ENCODE measurements at places on chromosomes 2 and 18. TPM values are rescaled to one million over a fixed set of nuclear protein-coding genes. Genes with fewer than 3 reads are reported as not detected.

- no peak for ATAC-seq
These were observed 4.9 kb upstream of the SIX2 start for GRCh38 chr2:45014016-45014702.

DNA sequence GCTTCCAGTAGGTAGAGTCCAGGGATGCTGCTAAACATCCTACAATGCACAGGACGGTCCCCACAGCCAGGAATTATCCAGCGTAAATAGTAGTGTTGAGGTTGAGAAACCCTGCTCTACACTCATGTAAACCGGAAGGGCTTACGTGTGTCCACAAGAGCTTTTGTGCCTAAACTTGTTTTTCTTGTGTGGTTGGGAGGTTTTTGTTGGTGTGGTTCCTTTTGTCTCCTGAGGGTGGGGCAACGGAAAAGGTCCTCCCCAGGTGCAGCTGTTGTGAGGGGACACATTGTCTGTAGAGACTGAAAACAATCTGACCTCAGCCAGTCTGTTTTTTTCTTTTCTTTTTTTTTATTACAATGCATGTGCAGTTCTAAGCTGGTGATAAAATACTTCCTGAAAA is 72.7 kb upstream of the MGAT5 start:
- peak; percentile 93 for ATAC-seq

Gene IL1F10
- total RNA-seq: not detected

Gene ANO7
- total RNA-seq: 0.12 TPM

DNA sequence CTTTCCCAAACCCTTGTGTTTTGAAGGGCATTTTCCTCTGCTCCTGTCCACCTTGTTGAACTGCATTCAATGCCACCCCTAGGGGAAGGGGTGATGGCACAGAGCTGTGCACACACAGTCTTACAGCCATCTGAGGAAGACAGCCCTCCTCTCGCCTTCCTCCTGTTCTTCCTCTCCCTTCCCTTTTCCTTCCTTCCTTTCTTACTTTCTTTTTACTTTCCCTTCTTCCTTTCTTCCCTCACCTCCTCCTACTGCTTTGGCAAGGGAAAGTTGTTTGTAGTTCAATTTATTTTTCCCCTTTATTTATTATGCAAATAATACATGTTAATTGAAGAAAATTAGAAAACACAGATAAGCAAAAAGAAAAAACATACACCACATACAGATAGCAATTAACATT is 99.4 kb downstream of the CDH20 start:
- ATAC-seq: no peak

Gene SLC35F6
- total RNA-seq: 42.7 TPM

- peak; percentile 62 for ATAC-seq
These were observed 427.5 kb downstream of the LRATD1 start for GRCh38 chr2:15059870-15060512.

DNA sequence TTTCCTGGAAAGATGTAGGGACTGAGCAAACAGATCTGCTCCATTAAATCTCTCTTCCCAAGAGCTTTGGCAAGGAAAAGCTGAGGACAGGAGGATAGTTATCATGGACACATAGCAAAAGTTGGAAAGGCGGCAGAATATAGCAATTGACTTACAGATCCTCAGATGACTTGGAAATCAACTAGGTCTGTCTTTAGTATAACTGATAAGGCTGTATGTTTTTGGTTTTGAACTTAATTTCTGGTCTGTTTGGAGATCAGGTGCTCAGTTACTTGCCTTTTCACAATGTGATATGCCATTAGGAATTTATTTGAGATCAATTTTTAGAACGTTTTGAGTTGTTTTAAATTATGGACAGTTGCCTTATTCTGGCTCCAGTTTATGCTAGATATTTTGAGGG is 8.0 kb downstream of the RSAD2 start:
- no peak for ATAC-seq

- no peak for ATAC-seq
These were observed 6.4 kb downstream of the GPR35 start for GRCh38 chr2:240631548-240632305.

DNA sequence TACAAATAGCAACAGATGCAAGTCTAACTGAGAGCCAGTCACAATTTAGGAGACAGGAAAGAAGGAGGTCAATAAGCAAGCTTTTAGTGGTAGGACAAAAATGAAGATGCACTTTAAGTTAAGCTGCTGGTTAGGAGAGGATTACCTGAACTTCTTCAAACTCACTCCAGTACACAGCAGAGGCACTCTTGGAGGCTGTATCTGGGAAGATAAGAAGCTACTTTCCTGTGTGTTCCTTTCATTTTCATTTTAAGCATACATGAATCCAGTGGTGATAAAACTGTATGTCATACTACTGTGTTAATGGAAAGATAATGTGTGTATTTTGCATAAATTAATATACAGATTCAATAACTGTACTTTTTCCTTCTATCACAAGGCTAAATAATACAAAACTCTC is 49.6 kb downstream of the HYCC2 start:
- ATAC-seq: no peak

DNA sequence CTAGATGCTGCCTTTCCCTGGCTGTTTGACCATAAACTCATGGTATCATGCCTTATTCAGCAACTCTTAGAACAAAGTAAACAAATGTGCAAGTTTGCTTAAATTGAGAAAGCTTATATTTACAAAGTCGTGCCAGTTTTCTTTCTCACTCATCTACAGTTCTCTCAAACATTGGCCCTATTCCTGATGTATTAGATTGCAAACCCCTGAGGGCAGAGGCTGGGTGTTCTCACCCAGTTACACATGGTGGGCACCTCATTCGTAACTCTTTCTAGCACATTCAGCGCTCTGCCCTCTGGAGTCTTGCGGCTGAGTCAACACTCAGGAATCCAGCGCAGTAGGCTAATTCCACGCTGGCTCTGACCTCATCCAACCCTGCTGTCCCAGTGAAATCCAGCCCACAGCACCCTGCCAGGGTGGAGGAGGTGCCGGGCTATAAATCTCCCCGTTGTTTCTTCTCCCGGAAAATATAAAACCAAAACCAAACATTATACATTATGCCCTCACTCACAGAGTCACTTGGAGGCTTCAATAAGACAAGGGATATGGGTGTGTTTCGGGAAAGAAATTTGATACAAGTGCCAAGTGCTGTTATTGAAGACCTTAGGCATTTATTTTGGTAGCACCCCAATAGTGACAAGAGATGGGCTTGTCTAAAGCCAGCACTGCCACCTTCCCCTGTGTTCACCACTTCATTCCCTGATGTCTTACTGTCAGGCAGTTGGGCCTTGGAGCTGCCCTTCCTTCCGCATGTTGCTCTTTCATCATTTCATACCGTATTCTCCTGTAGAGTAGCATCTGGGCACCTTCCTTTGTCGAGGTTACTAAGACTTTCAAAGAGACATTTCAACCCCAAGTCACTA is 287.4 kb downstream of the PRKCE start:
- peak; percentile 92 for ATAC-seq

Gene GPAT2
- total RNA-seq: 0.44 TPM

DNA sequence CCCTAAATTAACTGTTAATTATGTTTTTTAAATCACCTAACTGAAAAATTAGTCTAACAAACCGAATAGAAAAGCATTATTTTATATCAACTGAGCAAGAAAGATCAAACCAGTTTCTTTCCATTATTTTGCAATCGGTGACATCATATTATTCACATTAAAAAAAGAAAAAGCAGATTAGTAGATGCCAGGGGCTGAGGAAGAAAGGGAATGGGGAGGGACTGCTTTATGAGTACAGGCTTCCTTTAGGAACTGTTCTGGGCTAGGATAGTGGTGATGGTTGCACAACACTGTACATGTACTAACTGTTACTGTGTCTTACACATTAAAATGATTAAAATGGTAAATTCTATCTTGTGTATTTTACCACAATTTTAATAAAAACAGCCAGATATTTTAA is 59.3 kb downstream of the COBLL1 start:
- peak; percentile 85 for ATAC-seq

Gene MAB21L4
- 148 TPM for total RNA-seq

DNA sequence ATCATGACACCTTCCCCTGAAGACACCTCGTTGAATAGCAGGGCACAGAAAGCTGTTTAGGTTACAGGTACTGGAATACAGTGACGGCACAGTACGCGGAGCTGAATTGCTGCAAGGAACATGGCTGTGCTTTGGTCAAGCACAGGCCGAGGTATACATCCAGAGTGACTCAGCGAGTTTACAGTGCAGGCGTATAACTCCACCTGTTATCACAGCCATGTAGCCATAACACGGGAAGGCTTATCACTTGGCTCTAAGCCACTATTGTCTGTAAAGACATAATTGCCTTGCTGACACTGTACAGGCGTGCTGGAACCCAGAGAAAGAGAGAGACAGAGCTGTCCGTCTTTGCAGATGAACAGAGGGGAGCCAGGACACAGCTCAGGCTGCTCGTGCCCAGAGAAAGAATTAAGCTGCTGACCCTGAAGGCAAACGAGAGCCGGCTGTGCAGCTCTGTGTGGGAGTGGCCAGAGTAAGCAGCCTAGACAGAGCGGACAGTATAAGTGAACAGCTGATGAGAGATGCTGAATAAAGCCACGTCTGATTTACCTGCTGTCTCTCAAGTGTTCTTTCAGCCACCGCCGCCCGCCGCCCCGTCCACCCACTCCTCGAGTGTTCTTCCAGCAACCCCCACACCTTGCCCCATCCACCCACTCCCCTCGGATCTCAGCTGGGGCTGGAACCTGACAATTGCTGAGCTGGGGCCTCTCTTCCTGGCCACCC is 87.3 kb upstream of the PPP1CB start:
- ATAC-seq: peak; percentile 35

Gene REG3A
- not detected for total RNA-seq

DNA sequence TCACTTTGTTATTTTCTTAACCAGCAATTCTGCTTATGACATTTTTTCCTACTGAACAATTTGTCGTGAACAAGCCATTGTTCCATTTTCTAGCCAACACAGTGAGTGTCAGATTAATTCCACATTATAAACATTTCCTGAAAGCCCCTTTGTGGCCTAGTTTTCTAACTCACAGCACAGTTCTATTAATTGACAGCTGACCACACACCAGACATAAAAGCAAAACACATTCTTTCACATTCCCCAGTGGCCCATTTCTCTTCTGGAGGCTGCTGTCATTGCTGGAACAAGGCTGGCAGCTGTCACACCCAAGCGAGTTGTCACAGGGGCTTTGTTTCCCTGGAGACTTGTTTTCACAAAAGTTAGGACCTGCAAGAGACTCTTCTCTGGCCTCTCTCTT is 50.7 kb downstream of the RNF152 start:
- no peak for ATAC-seq

Gene VAMP8
- 264 TPM for total RNA-seq

DNA sequence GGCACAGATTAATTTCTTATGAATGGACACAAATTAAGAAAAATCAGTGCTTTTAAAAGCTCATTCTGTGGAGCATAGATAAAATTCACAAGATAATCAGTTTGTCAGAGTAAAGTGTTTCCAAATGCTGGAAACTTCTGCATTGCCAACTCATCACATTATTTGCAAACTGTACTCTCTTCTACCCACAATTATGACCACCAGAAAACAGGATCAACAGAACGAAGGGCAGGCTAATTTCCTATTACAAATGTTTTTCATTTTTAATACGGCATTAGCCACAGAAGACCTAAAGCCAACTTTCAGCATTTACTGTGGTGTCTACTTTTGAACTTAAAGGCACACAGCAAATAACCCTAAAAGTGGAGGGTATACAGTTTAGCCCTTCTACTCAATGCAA is 6.0 kb downstream of the IRS1 start:
- no peak for ATAC-seq

DNA sequence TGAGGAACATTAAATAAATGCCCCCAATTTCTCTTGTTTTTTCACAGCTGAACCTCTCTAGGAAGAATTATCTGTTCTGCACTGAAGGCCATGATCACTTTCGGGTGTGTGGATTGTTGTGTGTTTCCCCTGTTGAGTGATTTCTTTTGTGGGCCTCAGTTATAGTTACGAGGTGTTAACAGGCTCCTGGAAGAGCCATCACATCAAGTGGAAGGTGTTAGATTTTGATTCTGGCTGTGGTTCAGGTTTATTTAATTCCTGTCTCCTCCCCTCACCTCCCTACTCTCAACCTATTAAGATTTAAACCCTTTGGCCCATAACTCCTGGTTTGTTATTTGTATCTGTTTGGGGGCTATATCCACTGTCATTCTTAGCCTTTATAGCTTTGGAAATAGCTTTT is 182.8 kb downstream of the AGPS start:
- no peak for ATAC-seq

DNA sequence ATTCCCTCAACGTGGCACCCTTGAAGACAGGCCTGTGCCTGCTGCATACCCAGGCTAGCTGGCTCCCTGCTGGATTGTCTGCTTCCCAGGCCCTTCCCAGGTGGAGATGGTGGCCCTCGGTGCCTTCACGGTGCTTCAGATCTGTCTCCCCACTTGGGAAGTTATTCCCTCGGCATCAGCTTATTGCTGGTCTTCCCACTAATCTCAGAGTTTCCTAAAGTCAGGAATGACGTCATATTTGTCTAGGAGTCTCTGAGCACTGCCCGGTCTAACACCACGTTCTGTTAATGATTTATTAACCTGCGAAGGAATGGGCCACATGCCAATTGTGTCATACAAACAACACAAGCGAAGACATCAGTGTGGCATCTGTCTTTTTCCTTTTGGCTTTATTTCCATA is 269.8 kb upstream of the ID2 start:
- ATAC-seq: peak; percentile 10

- peak; percentile 87 for ATAC-seq
These were observed 49.9 kb upstream of the EML6 start for GRCh38 chr2:54673501-54673998.

GRCh38 chr18:45221363-45221762 is 393.9 kb upstream of the SLC14A2 start:
- ATAC-seq: no peak

- ATAC-seq: no peak
These were observed 31.4 kb upstream of the TMEM177 start for GRCh38 chr2:119647440-119648169.

Gene TCF7L1
- total RNA-seq: 4.5 TPM

DNA sequence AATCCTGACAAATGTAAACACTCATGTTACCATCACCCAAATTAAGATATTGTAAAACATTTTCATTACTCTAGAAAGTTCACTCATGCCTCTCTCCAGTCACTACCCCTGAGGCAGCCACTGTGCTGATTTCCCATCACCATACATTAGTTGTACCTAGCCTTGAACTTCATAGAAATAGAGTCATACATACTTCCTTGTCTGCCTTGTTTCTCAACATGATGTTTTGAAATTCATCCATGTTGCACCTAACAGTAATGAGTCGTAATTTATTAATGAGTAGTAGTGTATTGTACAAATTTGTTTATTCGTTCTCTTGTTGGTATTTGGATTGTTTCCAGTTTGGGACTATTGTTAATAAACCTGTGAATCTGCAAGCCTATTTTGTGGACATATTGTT is 49.0 kb upstream of the TWSG1 start:
- peak; percentile 73 for ATAC-seq

Gene ECEL1
- not detected for total RNA-seq

GRCh38 chr18:53686965-53687364 is 537.5 kb downstream of the MBD2 start:
- no peak for ATAC-seq

Gene MC5R
- 0.28 TPM for total RNA-seq

GRCh38 chr2:42094114-42094513 is 46.3 kb downstream of the PKDCC start:
- no peak for ATAC-seq

DNA sequence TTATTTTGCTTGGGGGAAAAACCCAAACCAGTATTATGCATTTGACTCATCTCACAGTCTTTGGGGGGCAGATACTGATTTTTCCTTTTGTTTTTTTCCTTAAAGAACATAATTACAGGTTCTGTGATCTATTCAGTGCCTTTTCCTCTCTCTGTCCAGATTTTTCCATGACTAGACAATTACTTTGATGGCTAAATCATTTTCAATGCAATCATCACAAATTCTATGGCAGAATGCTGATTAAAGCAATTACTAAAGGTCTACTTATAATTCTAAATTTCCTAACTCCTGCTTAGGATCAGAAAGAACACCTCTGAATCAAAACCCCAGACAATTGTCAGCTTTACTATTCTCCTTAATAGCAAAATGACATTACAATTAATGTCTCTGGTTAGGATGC is 38.8 kb downstream of the POLR1A start:
- ATAC-seq: no peak

All from esophagus mucosa (tissue), 1 donor.